ENCODE measurements at places on chromosomes 2 and 18. TPM values are rescaled to one million over a fixed set of nuclear protein-coding genes. Genes with fewer than 3 reads are reported as not detected.

The GNAL gene
- 5.8 TPM for total RNA-seq

The RAB6C gene
- total RNA-seq: not detected

The RGPD3 gene
- total RNA-seq: 0.14 TPM

The TMEM200C gene
- not detected for total RNA-seq

The DNAH6 gene
- total RNA-seq: 0.10 TPM

The ACVR1C gene
- not detected for total RNA-seq

The TUBA3E gene
- total RNA-seq: 4.6 TPM

The SRD5A2 gene
- total RNA-seq: 0.06 TPM

The ATF2 gene
- total RNA-seq: 20.6 TPM

The NBAS gene
- total RNA-seq: 15.3 TPM

The RESP18 gene
- total RNA-seq: not detected

The CCDC195 gene
- total RNA-seq: not detected

All from A549 treated with Hydrocortisone at 1 μM for 4 hours (cell line).